ENCODE measurements at places on chromosomes 2 and 18.

- DNase-seq = no peak
These were observed 34.2 kb upstream of the DAPL1 start for GRCh38 chr2:158760887-158761286.

DNA sequence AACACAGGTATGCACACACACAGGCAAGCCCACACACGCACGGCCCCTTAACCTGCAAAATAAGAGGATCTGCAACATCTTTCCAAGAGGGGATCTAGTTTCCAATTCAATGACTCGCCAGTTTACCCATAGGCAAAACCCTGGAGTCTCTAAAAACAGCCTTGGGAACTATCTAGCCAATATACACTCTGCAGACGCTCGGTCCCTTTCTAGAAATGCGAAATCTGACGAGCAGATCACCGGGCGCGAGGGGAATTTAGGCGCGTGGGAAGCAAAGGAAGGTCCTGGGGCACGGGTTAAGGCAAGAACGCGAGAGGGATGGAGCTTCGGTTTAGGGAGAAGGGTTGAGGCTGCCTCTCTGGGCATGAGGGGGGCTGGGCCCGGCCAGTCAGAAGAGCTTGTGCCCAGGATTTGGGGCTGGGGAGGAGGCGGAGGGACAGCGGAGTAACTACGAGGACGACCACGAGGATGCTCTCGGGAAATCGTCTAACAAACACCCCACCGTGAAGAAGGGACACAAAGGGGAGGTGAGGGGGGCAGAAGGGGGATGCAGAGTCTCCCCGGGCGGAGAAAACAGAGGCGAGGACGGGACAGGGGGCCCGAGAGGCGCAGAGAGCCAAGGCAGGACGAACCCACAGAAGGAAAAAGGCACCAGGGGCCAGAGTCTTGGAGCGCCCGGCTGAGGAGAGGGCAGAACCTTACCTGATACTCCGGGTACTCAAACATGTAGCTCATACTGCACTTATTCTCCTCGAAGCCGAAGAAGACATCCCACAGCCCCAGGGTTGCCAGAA lies 542 bp downstream of the PGAP1 start:
- no peak for DNase-seq

GRCh38 chr2:68365087-68365486 lies at the start of gene PLEK:
PLEK (plus strand) TSS chr2:68365282; CDS start chr2:68365352, 70 bp downstream.
- DNase-seq = no peak

- no peak for DNase-seq
These were observed 106.7 kb downstream of the METTL8 start for GRCh38 chr2:171327043-171327496.

- no peak for DNase-seq
These were observed 75.8 kb downstream of the SPHKAP start for GRCh38 chr2:228105526-228106250.

DNA sequence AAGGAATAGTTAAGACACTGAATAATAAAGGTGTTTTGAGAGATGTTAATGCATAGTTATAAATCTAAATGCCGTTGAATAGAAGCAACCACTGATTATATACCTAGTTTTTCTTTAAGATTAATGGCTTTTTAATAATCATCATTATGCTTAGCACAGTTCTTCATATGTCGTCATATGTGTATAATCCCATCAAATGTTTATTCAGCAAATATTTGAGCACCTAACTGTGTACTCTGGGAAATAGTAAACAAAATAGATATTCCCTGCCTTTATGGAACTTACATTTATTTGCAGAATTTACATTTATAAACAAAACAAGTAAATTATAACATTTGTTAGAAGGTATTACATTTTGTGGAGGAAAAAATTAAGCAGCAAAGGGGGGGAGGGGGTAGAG lies 9.8 kb downstream of the NUP35 start:
- no peak for DNase-seq

GRCh38 chr2:211086049-211086448 lies 529.6 kb downstream of the CPS1 start:
- no peak for DNase-seq

DNA sequence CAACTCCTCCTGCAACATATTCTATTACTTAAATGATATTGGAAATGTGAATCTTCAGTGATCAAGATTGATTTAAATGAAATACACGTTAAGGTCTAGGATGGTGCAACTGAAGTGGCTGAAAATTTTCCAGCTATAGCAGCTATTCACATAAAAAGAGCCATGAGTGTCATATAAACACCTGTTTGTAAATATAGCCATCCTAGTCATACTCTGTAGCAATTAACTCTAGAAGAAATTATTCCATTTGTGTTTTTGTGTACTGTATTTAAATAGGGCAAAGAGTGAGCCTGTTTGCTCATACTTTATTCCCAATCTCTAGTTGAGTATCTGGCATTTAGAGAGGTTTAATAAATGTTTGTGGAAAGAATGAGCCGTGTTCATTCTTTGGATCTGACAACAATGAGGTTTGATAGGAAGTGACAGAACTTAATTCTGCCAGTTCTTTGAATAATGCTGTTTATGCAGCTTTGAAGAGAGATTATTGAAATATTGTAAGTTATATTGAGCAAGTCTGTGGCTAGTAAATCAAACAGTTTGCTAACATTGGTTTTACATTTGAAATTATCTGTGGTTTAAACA lies 49.7 kb downstream of the BABAM2 start:
- DNase-seq = no peak

- DNase-seq = no peak
These were observed 294.6 kb upstream of the CCDC68 start for GRCh38 chr18:55253814-55254213.

DNA sequence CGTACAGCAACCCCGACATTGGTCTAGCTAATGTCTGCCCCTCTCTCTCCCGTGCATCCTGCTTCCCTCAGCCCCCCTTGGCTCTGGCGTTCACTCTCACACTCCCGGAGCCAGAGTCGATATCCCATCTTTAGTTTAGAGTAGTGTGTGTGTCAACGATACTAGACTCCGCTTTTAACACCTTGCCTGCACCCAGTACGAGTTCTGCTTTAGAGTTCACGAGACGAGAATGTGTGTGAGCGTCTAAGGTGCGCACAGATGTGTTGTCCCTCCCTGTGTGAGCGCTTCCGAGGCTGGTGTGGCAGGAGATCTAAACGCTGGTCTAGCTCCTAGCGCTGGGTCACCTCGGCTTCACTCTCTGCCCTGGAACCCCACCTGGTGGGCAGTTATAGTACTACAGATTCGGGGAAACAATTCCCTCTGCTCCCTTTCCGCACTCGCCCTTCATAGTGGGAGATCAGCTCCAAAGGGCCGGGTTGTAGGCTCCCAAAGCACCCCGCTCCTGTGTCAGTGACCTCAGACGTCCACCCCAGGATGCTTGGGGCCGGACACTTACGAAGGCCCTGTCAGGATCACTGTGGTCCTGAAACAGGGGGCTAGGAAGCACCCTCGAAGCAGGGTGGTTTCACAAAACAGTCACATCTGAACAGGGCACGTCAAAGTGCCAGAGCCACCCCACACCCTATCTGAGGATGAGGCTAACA lies 2.6 kb upstream of the CYP26B1 start:
- peak; percentile 13 for DNase-seq

- no peak for DNase-seq
These were observed 33.9 kb downstream of the KIF3C start for GRCh38 chr2:25948437-25948836.

GRCh38 chr2:95698146-95698545 lies 106.3 kb downstream of the TRIM43 start:
- no peak for DNase-seq

GRCh38 chr2:12761104-12761503 lies 44.4 kb downstream of the TRIB2 start:
- no peak for DNase-seq

DNA sequence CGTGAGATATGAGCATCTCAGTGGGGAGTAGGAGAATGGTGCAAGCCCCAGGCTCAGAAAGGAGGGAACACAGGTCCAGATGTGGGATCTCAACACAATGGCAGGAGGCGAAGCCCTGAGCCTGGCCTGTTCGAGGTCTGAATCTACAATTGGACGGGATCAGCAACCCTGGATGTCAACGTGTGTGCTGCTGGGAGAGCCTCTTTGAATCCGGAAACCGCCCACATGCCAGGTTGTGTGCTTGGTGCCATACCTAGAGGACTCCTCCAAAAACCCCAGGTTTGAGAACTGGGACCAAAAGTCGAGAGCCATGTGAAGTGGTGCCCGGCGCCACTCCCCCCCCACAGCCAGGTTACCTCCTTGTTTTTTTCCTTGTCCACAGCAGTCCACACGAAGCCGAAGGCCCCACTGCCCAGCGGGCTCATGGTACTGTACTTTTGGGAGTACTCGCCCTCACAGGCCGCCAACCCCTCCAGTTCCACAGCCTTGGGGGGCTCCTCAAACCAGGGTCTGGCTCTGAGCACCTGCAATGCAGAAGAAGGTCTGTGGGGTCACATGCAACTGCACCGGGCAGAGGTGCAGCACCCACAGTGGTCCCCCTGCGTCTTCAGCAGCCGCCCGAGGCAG lies 20.4 kb upstream of the MTERF4 start:
- no peak for DNase-seq

DNA sequence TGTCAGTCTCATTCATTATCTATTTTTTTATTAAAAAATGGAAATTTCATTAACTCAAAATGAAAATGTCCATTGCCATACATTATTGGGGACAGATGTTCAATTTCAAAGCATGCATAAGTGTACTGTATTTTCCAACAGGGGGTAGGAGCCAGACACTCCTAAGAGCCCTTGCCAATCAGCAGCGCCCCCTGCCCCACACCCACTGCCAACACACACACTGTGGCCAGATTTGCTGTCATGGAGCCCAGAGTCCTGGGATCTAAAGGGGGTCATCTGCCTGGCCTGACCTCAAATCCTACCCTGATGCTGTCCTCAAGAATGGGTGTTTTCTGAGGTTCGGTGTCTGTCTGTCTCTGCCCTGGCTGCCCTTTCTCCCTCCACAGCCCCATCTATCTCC lies 162.2 kb upstream of the TWIST2 start:
- DNase-seq = no peak

- no peak for DNase-seq
These were observed 438.9 kb downstream of the PTPRM start for GRCh38 chr18:8005870-8006569.

GRCh38 chr2:206164261-206164862 lies 4.7 kb downstream of the EEF1B2 start:
- DNase-seq = no peak

DNA sequence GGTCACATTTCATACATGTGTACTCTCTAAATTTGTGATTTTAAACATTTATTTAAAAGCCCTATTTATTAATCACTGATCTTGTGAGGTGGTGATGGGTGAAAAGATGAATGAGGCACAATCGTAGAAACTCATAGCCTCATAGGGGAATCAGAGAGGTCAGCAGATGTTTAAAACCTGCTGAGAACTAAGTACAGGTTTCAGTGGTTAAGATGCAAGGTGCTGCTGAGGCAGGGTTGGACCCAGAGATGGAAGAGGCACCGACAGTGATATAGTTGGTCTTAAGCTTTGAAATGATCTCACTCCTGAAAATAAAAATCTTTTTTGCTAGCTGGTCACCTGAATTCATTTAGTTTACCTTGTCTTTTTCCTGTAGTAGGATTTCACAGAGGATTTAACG lies 49.6 kb downstream of the LINC00305 start:
- DNase-seq = no peak

DNA sequence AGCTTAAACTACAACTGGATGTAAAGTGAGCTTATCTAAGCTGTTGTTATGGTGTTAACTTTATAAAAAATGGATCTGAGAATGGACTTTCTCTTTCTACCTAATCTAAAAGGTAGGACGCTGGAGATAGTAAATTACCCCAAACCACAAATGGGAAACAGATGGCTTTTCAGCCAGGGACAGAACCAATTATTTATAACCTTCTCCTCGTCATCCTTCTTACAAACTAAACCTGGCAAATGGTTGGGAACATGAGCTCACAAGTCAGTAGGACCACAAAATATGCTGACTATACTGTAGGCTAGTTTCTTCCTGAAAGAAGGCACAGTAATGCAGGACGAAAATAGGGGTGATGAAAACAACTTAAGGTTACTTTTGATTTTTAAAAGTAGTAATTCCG lies 32.7 kb upstream of the ZDBF2 start:
- no peak for DNase-seq

GRCh38 chr2:233413046-233413445 lies 58.8 kb downstream of the DGKD start:
- no peak for DNase-seq

- no peak for DNase-seq
These were observed 1.9 kb downstream of the IMP4 start for GRCh38 chr2:130344578-130344977.

- DNase-seq = no peak
These were observed 5.5 kb upstream of the TACR1 start for GRCh38 chr2:75204833-75205232.

- DNase-seq = no peak
These were observed 32.9 kb upstream of the TMEM177 start for GRCh38 chr2:119646149-119646548.

- DNase-seq = no peak
These were observed 147.6 kb downstream of the MAIP1 start for GRCh38 chr2:200102971-200103370.

DNA sequence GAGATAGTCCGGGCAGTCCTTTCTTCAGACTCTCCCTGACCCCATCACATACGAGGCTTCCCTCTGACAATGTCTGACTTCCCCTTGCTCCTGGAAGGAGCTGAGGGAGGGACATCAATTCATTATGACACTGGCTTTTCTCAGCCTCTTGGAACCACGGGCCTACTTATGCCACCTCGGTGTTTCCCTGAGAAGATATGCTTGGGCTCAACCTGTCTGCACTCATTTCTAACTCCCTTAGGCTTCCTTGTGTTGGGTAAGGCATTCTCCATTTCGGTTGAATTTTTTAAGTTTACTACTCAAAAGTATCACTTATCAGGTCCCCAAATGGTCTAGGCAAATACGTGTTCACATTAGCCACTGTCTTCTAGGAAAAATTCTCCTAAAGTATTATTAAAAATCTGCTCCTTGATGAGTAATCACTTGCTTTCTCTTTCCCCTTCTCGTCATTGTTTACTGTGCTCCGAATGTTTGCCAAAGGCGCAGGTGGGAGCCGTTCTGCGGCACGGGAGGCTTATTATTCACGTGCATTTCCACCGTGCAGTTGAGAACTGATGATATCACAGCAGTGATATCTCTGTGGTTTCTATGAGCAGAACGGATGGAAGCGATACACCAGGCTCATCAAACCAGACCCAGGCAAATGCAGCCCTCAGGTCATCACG lies 33.1 kb downstream of the ARL4C start:
- no peak for DNase-seq

- DNase-seq = no peak
These were observed 44.6 kb downstream of the ITGB1BP1 start for GRCh38 chr2:9378433-9379390.

- DNase-seq = peak; percentile 18
These were observed 61.4 kb downstream of the TGOLN2 start for GRCh38 chr2:85266146-85267041.

DNA sequence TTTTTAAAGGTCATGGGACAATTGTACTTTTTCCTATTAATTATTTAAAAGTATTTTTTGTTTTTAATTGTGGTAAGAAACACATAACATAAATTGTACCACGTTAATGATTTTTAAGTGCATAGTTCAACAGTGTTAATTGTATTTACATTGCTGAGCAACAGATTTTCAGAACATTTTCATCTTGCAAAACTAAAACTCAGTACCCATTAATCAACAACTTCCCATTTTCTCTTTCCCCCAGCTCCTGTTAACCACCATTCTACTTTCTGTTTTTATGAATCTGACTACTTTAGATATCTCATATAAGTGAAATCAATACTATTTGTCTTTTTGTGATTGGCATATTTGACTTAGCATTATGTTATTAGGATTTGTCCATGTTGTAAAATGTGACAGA lies 483.9 kb upstream of the ZNF804A start:
- no peak for DNase-seq

- no peak for DNase-seq
These were observed 9.8 kb upstream of the ERBB4 start for GRCh38 chr2:212548455-212548819.
